CD4-positive, alpha-beta T cell (primary cell): ENCODE measurements at places on chromosomes 11 and 22. TPM values are rescaled to one million over a fixed set of nuclear protein-coding genes. Genes with fewer than 3 reads are reported as not detected.

GRCh38 chr11:115184901-115185300 is 319.3 kb downstream of the CADM1 start:
- DNase-seq = no peak

GRCh38 chr11:70156291-70157037 is 46.6 kb upstream of the FADD start:
- no peak for DNase-seq

GRCh38 chr11:108319541-108320145 is 96.8 kb downstream of the ATM start:
- DNase-seq = no peak

DNA sequence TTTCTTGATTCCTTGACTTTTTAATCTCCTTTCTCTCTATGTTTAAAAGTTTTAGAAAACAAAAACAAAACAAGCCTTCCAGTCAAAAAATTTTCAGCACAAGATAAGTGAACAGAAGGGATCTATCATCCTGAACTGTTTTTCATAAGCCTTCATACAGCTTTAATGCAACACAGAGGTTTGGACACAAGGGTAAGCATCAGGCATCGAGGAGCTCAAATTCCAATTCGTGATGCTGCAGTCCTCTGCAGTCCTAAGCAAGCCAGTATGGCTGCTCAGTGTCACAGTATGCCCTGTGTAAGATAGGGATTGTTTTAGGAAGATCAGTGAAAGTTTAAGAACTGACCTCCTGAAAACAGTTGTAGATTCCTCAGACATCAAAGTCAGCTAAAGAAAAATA is 740.9 kb downstream of the NTM start:
- DNase-seq = no peak

CDKN1C gene
- total RNA-seq = 1.9 TPM

- DNase-seq = no peak
Observed at GRCh38 chr11:89477175-89477574, 14.0 kb downstream of the NOX4 start.

PANX2 gene
- 0.11 TPM for total RNA-seq
